ENCODE measurements at places on chromosomes 2 and 18. TPM values are rescaled to one million over a fixed set of nuclear protein-coding genes. Genes with fewer than 3 reads are reported as not detected.

LRP2 gene
- not detected for total RNA-seq

DNA sequence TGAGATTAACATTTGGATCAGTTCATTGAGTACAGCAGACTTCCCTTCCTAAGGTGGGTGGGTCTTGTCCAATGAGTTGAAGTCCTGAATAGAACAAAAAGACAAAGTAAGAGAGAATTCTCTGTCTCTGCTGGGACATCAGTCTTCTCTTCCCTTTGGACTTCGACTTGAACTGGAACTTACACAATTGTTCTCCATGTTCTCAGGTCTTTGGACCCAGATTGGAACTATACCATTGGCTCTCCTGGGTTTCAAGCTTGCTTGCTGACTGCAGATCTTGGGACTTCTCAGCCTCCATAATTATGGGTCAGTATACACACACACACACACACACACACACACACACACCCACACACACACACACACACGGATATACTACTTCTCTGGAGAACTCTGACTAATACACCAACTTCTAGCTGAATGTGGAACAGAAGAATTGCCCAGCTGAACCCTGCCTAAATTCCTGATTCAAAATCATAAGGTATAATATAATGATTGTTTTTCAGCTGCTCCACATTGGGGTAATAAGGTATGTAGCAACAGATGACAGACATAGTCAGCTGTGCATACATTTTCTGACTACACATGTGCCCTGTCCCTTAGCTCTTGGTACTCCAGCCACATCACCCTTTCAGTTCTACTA, 214.0 kb downstream of the TGIF1 start:
- H3K36me3 ChIP-seq = no peaks in the 10 kb centered on the region
- H3K4me3 ChIP-seq = no peak overlapping the region
- H3K4me1 ChIP-seq = peaks cover 33% of the 10 kb centered on the region
- H3K27ac ChIP-seq = peak overlapping the region; percentile 96

GRCh38 chr18:32730620-32731091, 42.2 kb downstream of the KLHL14 start:
- no peak overlapping the region for H3K27ac ChIP-seq
- no peak for DNase-seq
- H3K27me3 ChIP-seq = no peaks in the 10 kb centered on the region
- peaks cover 7% of the 10 kb centered on the region for H3K4me1 ChIP-seq
- no peaks in the 10 kb centered on the region for H3K36me3 ChIP-seq
- peak overlapping the region; percentile 63 for H3K4me3 ChIP-seq

DNA sequence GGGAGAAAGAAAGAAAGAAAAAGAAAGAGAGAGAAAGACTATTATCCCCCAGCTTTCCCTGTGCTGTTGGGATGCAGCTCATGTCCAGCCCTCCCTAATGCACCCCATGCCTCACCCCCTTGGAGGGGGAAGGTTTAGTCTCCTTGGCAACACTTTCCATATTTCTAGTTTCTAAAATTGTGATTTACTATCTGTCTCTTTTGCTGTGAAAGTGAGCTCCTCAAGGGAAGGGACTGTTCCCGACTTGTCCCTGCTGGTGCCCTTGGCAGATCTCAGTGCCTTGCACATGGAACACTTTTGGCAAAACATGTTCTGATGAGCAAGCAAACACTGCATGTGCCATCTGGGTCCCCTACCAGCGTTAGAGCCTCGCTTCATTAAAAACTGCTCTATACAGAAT, 11.7 kb upstream of the NAPG start:
- DNase-seq = no peak
- H3K36me3 ChIP-seq = no peaks in the 10 kb centered on the region
- 0 out of 2 replicates have a peak, but pooled peaks cover 7% of the 10 kb centered on the region for H3K27me3 ChIP-seq
- no peak overlapping the region for H3K27ac ChIP-seq

DNA sequence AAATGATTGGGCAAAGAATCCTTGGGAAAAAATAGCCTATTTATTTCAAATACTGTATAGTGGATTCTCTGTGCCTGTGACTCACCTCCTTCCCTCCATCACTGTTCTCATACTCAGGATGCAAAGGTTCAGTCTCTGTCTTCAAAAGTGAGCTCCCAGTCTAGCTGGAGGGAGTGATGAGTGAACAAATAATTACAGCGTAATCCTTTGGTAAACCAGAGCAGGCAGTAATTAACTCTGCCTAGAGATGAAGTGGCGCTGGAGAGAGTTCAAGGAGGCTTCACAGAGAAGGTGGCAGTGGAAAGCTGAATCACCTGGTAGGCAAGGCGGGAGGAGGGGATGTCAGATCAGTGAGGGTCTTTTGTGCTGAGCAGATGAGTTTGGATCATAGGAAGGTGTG, 6.5 kb downstream of the DGUOK start:
- DNase-seq = no peak
- H3K36me3 ChIP-seq = peaks cover 26% of the 10 kb centered on the region
- no peak overlapping the region for H3K27ac ChIP-seq
- no peak overlapping the region for H3K4me3 ChIP-seq
- H3K4me1 ChIP-seq = peaks cover 12% of the 10 kb centered on the region
- no peaks in the 10 kb centered on the region for H3K27me3 ChIP-seq

- no peak for DNase-seq
- no peaks in the 10 kb centered on the region for H3K4me1 ChIP-seq
- H3K36me3 ChIP-seq = no peaks in the 10 kb centered on the region
- H3K4me3 ChIP-seq = no peak overlapping the region
These were observed 15.4 kb upstream of the ATP6V1C2 start for GRCh38 chr2:10706033-10706432.

GRCh38 chr18:40608226-40608625, 1346.8 kb upstream of the PIK3C3 start:
- no peak for DNase-seq
- H3K4me3 ChIP-seq = no peak overlapping the region
- no peaks in the 10 kb centered on the region for H3K27me3 ChIP-seq
- H3K27ac ChIP-seq = no peak overlapping the region
- no peaks in the 10 kb centered on the region for H3K36me3 ChIP-seq

DNA sequence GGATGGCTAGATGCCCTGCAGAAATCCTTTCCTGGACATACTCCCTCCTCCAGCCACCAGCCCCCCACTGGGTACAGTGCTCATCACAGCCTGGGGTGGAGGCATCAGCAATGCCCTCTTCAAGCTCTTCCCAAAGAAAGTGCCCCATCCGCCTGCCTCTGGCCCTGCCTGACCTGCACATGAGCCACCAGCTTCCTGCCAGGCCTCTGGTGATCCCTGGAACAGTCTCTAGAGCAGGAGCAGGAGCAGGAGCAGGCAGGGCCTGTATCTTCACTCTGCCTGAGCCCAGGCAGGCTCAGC, 54.1 kb upstream of the CAB39 start:
- no peak for DNase-seq
- no peaks in the 10 kb centered on the region for H3K27me3 ChIP-seq
- peaks cover 5% of the 10 kb centered on the region for H3K4me1 ChIP-seq

- no peaks in the 10 kb centered on the region for H3K27me3 ChIP-seq
- H3K36me3 ChIP-seq = no peaks in the 10 kb centered on the region
- peak; percentile 57 for DNase-seq
- H3K4me1 ChIP-seq = peaks cover 7% of the 10 kb centered on the region
- peak overlapping the region; percentile 55 for H3K27ac ChIP-seq
- H3K4me3 ChIP-seq = peak overlapping the region; percentile 86
These were observed 851 bp downstream of the FAM117B start for GRCh38 chr2:202635428-202636212.

UGT1A5 gene
- total RNA-seq = 91.2 TPM

LTBP1 gene
- 10.3 TPM for total RNA-seq

- no peaks in the 10 kb centered on the region for H3K4me1 ChIP-seq
- peak within 1 kb of the TSS; percentile 33 for H3K4me3 ChIP-seq
- H3K36me3 ChIP-seq = no peaks in the 10 kb centered on the region
- H3K27ac ChIP-seq = no peak within 1 kb of the TSS
- no peaks in the 10 kb centered on the region for H3K27me3 ChIP-seq
- no peak for DNase-seq
These were observed at the start of gene BBS5 for GRCh38 chr2:169479257-169480078. TSS of gene BBS5 (plus strand) at chr2:169479494. CDS start at chr2:169479554, 60 bp downstream.

DNA sequence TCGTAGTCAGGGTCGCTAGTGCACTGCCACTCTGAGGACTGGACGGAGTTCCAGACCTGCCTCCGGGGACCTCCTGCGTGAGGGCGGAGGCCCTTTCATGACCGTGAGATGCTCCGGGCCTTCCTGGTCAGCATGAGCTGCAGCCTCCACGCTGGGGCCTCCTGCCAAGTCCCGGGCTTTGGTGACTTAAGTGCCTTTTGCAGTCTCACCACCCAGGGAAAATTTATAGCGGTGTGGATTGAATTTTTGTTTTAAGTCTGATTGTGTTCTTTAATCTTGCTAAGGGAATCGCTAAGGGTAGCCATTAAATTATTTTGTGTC, 33.6 kb downstream of the CHRNA1 start:
- H3K4me1 ChIP-seq = no peaks in the 10 kb centered on the region
- no peak for DNase-seq
- H3K36me3 ChIP-seq = no peaks in the 10 kb centered on the region
- no peaks in the 10 kb centered on the region for H3K27me3 ChIP-seq
- H3K4me3 ChIP-seq = no peak overlapping the region
- H3K27ac ChIP-seq = no peak overlapping the region

GRCh38 chr2:200470230-200470629, 39.6 kb downstream of the KCTD18 start:
- peaks cover 21% of the 10 kb centered on the region for H3K36me3 ChIP-seq
- H3K4me3 ChIP-seq = no peak overlapping the region
- no peak overlapping the region for H3K27ac ChIP-seq
- H3K27me3 ChIP-seq = no peaks in the 10 kb centered on the region
- DNase-seq = no peak
- H3K4me1 ChIP-seq = no peaks in the 10 kb centered on the region

GRCh38 chr18:59272891-59273758, at the start of gene RAX:
TSS of gene RAX (minus strand) at chr18:59273454. CDS start at chr18:59273206, 248 bp downstream.
- no peak within 1 kb of the TSS for H3K27ac ChIP-seq
- H3K36me3 ChIP-seq = no peaks in the 10 kb centered on the region
- H3K4me1 ChIP-seq = no peaks in the 10 kb centered on the region
- DNase-seq = no peak
- no peaks in the 10 kb centered on the region for H3K27me3 ChIP-seq
- H3K4me3 ChIP-seq = no peak within 1 kb of the TSS

SLC23A3 gene
- 7.1 TPM for total RNA-seq

GRCh38 chr2:52632543-52632942, 1135.1 kb upstream of the CHAC2 start:
- H3K27me3 ChIP-seq = no peaks in the 10 kb centered on the region
- no peak overlapping the region for H3K27ac ChIP-seq
- no peaks in the 10 kb centered on the region for H3K36me3 ChIP-seq
- H3K4me3 ChIP-seq = no peak overlapping the region

TUBA4B gene
- total RNA-seq = not detected
